CD4-positive, alpha-beta T cell treated with Interleukin-1 beta for 1 hour (primary cell): ENCODE measurements at places on chromosomes 2 and 18.

DNA sequence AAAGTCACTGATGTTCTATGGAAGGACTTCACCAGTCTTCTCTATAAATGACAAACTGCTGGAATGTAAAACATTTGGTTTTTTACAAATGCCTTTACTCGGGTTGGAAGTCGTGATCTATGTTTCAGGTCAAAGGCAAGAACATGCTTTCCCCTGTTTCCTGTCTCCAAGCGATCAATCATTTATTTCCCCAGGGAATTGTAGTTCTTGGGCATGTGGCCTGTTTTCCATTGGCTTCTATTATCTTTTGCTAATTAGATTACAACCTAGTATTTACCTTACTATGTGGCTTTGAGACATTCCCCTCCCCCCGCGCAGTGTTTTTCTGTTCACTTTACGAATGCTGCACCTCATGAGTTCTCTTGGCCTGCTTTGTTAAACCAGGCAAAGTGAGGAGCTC is 684.2 kb downstream of the EPHA4 start:
- no peak for DNase-seq

- DNase-seq, result peak; percentile 39
Observed at GRCh38 chr2:68839260-68839833, 31.9 kb downstream of the BMP10 start.

GRCh38 chr2:131094463-131095281 is 1.4 kb upstream of the FAM168B start:
- no peak for DNase-seq

DNA sequence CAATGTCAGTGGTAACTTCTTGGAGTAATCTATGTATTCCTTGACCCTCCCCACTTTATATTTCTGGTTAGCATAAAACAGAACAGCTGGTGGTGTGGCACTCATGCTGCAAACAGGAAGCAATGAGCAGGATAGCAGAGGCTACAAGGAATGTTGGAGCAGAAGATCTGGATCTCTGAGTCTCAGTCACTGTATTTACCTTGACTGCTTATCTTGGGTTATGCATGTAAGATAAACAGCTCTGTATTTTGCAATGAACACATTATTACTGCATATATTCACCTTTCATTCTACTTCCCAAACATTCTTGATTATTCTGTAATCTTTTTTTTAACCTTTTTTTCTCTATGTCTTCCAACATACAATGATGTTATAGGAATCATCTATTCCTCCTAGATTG is 977.9 kb upstream of the CNTNAP5 start:
- DNase-seq, result no peak

GRCh38 chr2:3462493-3463104 is 56.7 kb downstream of the ADI1 start:
- DNase-seq, result no peak
